ENCODE measurements at places on chromosomes 4 and X.

DNA sequence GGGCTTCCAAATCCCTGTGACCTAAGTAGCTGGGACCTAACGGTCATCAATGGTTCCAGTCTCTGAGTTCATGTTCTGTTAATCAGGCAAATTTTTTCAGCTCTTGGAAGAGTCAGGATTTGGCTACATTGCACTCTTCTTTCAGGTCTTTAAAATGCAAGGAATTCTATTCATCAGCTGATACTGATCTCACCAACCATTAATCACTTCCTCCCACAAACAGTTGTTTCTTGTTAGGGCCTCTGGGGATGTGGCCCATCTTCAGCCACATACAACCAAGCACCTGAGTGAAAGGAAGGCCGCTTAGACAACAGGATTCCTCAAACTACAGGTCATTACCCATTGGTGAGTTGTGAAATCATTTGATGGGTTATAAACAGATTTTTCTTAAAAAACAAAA is 71.7 kb downstream of the FANCB start:
- no peak for DNase-seq

DNA sequence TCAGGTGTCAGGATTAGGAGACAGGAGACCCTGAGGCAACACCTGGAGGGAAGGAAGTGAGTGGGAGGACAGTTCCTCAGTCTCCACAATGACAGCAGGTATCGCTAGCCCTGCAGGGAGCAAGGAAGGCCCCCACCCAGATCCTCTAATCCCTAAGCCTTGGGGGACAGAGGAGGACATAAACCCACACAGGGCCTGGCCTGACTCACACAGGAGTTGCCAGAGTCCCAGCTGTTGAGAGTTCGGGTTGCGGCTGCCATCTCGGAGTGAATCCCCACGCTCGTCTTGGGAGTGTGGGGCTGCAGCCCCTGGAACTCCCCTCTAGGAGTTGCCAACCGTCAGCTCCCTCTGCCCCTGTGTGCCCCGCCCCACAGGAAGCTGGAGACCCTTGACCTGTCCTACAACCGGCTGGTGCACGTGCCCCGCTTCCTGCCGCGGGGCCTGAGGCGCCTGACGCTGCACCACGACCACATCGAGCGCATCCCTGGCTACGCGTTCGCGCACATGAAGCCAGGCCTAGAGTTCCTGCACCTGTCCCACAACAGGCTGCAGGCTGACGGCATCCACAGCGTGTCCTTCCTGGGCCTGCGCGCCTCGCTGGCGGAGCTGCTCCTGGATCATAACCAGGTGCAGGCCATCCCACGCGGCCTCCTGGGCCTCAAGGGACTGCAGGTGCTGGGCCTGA is 9.2 kb upstream of the BGN start:
- no peak for DNase-seq

- DNase-seq: no peak
Measured at GRCh38 chr4:127685292-127685691, 44.9 kb upstream of the SLC25A31 start.

DNA sequence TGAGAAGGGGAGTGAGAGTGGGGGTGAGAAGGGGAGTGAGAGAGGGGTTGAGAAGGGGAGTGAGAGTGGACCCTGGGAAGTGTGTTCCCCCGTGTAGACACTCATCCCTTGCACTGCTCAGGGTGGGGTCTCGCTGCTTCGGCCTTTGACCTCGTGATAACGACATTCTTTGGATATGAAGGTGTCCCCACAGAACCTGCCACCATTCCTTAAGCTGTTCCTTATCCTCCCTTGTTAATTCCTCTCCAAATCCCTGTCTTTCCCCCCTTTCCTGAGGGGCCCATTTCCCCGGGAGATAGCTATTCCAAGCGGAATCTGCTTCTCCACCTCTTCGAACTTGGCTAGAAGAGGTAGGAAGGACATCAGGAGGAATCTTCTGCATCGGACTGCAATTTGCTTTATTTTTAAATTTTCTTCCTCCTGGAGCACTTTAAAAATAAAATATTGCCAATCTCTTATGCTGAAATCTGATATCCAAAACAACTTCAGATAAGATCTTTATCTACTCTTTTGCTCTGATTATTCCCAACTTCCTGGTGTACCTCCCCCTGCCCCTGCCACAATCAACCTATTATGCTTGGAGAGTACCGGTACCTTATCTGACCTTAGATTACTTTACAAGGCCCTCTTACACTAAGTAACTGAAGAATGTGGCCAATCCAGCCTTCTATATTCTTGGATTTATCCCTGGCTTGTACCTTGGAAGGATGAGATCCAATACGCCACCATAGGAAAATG is 15.6 kb downstream of the TRIML1 start:
- DNase-seq: no peak

- DNase-seq: no peak
Measured at GRCh38 chrX:137227151-137227550, 193.4 kb upstream of the GPR101 start.

DNA sequence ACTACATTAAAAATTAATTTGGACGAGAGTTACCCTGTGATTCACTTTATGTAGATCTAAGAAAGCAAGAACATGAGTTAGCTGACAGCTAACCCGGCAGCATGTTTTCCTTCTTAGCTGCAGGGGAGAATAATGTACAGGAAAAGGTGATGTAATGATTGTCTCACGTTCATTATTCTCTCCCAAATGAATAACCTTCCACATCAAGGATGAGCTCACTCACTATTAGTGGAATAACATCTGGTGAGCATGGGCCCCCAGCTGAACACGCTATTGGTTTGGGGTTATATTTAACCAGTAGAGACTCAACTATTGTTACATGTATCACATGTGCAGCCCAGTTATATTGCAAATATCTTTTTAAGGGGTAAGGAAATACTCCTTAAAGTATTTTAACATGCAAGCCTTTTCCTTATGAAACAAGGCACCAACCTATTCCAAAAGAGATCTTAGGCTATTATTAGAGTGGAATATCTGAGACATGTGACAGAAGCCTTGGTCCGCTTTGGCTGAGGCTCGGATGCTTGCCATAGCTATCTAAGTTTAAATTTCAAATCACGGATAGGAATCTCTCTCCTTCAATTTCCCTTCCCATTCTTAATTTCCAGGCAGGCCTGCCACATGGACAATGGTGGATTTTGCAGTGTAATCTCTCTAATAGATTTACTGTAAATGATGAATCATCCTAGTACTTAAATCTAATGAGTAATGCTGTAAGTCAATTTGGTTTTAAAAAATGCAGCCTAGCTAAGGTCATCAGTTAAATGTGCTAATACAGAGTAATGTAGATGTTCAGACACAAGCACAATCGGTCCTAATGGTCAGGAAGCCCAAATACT is 99.0 kb upstream of the OTUD4 start:
- no peak for DNase-seq

DNA sequence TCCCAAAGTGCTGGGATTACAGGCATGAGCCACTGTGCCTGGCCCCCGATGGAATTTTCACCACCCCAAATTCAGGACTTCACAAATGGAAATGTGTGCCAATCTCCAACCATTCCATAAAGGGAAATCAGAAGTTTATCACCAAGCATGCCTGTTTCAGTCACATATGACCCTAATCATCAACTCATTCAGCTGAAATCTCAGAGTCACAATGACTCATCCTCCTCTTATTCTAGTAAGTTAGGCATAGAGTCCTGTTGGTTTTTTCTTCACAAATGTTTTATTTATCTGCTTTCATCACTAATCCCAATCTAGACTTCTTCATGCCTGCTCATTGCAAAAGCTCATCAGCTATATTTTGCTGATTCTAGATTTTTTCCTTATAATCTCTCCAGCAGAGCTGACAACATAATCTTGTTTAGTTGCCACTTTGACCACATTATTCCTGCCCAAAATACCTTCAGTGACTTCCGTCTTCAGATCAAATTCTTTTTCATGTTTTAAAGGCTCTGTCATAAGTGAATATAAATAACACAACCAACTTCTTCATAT is 83.3 kb downstream of the SLC7A11 start:
- no peak for DNase-seq

DNA sequence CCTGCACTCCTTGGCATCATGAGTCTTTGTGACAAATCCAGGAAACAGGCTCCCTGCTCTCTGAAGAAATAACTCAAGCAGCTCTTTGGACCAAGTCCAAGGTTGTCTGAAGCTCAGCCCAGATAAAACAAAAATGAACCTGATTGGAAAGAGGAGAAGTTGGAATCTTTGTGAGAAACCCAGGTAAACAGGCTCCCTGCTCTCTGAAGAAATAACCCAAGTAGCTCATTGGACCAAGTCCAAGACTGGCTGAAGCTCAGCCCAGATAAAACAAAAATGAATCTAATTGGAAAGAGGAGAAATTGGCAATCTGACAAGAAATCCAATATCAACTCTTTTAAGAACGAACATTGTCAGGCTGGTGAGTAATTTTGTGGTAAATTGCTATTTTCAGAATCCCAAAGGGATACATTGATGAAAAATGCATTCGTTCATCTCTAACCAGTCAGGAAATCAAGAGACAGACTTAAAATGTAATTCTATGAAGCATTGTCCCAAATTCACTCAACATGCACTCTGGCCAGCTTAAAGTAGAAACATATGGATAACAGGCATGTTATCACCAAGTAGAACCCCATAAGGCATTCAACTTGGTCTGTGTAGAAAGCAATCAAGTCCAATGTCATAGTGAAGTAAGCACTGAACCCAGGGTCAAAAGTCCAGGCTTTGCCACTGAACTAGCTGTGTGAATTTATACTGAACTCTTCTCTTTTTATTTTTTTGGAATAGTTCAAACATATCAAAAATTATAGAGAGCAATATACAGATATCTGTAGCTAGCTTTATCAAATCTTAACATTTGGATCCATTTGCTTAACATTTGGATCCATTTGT is 16.8 kb upstream of the NFXL1 start:
- no peak for DNase-seq

DNA sequence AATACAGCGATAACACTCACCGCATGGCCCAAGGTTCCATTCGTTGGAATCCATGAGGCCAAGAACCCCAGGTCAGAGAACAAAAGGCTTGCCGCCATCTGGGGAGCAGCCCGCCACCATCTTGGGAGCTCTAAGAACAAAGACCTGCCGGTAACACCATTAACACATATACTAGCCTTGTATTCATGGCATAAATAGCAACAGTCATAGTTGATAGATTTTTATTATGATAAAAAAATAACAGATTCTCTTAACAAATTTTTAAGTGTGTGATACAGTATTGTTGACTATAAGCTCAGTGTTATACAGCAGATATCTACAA is 309.4 kb downstream of the GLUD2 start:
- no peak for DNase-seq

DNA sequence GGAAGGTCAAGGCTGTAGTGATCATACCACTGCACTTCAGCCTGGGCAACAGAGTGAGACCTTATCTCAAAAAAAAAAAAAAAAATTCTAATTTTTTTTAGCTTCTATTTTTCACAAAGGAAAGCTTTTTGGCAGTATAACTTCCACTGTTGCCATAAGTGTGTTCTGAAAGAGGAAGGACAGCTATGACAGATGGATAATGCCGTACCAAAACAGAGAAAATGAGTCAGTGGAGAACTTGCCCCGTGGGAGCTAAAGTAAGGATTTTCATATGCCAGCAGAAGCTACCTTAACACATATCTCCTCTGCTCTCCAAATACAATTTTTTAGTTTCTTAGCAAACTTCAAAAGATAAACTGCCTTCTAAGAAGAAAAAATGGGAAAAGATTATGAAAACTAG is 43.7 kb downstream of the RPS3A start:
- DNase-seq: no peak

DNA sequence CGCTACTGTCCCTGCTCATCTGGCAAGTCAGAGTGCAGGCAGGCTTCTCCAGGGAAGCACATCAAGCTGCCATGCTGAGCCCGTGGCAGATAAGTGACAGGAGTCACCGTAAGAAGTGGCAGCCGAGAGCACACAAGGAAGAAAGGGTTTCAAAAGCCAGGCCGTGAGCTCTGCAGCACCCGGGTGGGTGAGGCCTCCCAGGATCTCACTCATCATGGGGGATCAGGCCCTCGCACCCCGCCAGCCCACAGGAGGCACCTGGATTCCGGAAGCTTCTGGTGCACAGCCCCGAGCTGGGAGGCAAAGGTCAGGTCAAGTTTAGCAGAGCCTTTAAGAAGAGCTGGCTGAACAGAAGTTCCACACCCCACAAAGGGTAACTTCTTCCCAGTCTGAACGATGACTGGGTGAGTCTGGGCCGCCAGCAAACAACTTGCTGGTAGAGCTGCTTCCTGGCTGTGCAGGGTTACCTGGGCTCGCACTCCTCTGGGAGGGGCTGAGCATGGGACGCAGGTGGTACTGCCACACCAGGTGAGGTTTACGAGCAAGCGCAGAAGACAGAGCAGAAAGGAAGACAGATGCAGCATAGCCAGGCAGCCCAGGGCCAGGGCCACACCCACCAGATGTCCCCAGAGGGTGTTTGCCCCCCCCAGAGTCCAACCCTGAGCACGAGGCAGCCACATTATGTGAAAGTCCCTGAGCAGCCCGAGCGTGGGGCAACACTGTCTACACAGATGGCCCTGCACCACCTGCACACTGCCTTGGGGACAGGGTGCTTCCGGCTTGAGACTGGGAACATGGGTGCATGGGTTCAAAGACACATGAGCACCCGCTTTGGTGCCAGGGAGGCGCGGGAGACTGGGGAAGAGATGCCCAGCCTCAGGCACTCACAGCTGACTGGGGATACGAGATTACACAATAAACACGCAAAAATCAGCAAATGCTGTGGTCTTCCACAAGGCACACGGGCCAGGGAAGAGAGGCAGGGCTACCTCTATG is 7.7 kb downstream of the CCNQ start:
- no peak for DNase-seq

DNA sequence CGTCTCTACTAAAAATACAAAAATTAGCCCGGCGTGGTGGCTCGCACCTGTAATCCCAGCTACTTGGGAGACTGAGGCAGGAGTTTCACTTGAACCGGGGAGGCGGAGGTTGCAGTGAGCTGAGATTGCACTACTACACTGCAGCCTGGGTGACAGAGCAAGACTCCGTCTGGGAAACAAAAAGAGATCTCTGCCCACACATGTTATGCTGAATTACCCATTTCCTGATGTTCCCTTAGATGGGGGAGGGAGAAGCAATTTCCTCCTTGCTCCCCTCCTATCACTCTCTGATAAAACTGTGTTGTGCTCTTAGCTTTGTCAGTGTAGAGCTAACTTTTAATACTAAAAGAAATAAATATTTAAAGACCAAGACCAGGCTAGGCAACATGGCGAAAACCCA is 102.5 kb downstream of the LARP7 start:
- no peak for DNase-seq

- DNase-seq: no peak
Measured at GRCh38 chr4:53586121-53586816, 5.0 kb downstream of the LNX1 start.

GRCh38 chrX:10892621-10893225 is 218.4 kb upstream of the HCCS start:
- DNase-seq: no peak

DNA sequence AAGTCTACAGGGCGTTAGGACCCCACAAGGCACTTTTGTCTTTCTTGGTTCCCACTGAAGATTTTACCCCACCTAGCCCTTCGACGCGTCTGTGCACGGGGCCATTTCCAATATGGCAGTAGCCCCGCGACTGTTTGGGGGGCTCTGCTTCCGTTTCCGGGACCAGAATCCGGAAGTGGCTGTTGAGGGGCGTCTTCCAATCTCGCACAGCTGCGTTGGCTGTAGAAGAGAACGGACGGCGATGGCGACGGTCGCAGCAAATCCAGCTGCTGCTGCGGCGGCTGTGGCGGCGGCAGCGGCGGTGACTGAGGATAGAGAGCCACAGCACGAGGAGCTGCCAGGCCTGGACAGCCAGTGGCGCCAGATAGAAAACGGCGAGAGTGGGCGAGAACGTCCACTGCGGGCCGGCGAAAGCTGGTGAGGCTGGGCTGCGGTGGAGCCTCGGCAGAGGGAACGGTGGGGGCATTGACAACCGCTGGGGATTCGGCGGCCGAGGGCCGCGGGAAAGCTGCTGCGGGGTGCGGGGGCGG is at the start of gene USP11:
TSS of gene USP11 (plus strand) at position 207 of the 530 bp plus-strand sequence. CDS start at position 242, 35 bp downstream.
- no peak for DNase-seq

- DNase-seq: no peak
Measured at GRCh38 chr4:155878611-155879010, 12.5 kb upstream of the ASIC5 start.
